ENCODE measurements at places on chromosomes 4 and X.
A peak's percentile ranks its signal among the peaks of the same experiment; 100 is the strongest.

- no peak for DNase-seq
Observed at GRCh38 chr4:68865188-68865638, 49.4 kb downstream of the UGT2B10 start.

- no peak for DNase-seq
Observed at GRCh38 chr4:170271723-170272122, 182.0 kb upstream of the AADAT start.

- no peak for DNase-seq
Observed at GRCh38 chr4:86141161-86141560, 218.7 kb downstream of the MAPK10 start.

- DNase-seq: no peak
Observed at GRCh38 chrX:107168257-107168656, 38.0 kb downstream of the NUP62CL start.

DNA sequence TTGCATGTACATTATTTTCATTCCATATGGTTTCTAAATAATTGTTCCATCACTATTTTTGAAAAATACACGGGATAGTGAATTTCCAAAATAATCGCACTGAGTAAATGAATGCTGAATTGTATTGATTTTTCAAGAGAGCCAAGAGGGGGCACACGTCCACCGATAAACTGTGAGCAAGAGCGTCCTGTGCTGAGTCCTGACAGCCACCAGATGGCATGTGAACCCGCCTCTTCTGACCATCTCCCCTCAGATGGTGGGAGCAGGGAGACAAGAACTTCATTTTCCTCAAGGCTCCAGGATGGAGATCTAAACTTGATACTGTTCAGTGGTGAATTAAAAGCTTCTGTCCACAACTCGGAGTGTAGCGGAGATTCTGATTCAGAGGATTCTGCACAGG is 30.6 kb upstream of the IL9R start:
- DNase-seq: no peak

DNA sequence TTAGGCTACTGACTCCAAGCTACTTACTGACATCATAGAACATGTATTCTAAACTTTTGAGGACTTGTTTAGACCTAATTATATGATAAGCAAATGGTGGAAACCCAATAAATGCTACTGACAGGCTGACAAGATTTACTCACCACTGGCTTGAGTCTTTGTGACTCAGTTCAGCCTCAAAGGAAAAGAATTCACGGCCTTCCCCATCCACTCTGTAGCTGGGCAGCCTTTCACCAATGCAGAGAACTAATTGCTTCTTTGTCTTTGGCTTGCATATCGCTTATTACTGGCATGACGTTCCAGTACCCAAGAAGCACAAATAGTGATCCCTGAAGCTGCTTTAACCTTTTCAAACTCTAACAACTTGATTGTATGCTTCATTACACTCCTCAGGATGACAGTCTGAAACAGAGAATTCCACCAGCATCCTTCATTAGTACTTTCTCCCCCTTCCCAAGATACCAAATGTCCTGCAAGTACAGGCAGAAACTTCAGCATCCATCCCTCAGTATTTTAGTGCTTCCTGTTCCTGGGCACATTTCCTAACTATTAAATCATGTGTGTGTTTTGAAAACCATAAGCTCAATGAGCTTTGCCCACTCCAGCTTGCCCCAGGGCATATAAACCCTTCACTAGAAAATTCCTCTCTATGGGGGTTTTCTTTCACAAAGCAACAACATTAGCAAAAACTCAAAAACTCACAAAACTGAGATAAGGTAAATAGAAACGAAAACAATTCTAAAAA is 298.1 kb upstream of the SLC7A11 start:
- no peak for DNase-seq

DNA sequence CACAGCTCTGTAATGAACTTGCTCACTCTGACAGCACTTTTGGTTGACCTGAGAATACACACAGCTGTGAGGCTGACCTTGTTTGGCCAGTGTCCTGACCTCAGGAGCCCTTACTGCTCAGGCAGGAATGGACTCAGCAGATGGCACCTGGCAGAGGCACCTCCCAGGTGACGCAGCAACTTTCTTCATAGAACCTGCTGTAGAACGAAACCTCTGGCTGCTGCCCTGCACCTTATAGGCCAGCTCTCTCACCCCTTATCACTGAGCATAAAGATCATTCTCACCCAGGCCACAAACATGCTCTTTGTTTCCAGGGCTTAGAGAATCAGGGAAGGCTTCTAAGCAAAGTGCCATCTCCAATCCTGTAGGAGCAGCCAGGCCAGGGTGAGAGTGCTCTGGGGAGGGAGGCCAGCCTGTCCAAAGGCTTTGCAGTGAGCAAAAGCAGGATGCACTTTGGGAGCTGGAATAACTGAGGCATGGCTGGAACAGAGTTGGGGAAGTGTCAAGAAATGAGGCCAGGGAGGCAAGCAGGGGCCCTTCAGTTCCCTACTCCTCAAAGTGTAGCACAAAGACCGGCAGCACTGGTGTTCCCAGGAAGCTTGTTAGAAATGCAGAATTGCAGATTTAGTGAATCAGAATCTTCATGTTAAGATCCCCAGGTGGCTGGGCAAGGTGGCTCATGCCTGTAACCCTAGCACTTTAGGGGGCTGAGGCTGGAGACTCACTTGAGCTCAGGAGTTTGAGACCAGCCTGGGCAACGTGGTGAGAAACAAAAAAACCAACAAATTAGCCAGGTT is 13.3 kb upstream of the CENPU start:
- DNase-seq: no peak

- DNase-seq: no peak
Observed at GRCh38 chr4:81287101-81287500, 72.1 kb upstream of the PRKG2 start.

GRCh38 chrX:8424912-8425311 is 39.7 kb upstream of the VCX3B start:
- DNase-seq: no peak

DNA sequence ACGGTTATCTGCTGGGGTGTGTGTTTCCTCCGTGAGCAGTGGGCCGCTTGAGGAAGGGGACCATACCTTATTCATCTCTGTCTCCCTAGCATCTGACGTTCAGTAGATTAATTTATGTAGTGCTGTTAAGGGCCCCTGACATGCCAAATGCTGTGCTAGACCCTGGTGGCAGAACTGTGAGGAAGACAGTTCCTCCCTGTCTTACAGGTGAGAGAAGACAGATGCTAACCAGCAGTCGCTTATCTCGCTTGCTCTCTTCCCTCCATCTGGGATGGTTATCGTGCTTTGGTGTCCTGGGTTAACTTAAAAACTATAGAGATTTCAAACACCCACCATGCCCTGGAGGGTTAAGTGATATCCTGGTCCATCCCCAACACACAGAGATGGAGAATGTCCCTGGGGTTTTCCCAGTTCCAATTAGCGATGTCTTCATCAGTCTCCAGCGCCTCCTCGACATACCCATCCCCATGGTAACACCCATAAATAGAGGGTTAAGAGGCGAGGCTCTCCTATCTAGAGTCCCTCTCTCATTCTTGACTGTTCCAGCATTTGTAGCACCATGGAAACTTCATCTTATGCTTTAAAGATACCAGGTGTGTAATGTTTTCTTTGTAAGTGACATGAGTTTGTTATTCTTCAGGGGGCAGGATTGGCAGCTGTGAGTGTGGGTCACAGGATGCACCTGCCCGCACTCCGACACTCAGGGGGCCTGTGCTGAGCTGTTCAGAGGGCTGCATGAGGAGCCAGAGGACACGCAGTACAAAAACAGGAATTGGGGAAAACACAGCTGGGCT is 135.2 kb downstream of the STK32B start:
- DNase-seq: peak; percentile 54

DNA sequence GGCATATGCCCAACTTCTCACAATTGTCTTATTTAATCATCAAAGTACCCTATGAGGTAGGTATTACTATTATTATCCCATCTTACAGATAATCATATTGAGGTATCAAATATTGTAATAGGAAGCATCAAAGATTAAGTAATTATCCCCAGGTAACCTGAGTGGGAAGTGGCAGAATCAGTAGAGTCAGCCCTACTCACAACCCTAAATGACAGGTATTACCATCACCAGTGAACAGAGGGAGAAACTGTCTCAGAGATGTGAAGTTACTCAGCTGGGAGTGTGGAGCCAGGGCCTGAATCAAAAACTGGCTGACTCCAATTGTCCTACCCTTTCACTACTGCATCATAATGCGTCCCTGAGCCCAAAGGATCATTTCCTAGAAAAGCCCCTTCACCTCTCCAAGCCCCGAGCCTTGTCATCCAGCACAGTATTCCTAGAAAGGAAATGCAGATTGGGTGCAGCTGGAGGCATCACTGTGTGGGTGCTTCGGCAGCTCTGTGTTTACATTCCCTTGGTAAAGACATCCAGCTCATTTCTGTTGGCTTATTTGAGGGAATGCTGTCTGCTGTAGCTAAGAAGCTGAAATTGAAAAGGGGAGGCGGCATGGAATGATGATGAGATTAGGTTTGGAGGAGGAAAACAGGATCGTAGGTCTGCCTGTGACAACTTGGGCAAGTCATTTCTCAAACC is 72.8 kb downstream of the DHX15 start:
- no peak for DNase-seq

GRCh38 chrX:90012395-90012794 is 90.7 kb downstream of the TGIF2LX start:
- DNase-seq: no peak

DNA sequence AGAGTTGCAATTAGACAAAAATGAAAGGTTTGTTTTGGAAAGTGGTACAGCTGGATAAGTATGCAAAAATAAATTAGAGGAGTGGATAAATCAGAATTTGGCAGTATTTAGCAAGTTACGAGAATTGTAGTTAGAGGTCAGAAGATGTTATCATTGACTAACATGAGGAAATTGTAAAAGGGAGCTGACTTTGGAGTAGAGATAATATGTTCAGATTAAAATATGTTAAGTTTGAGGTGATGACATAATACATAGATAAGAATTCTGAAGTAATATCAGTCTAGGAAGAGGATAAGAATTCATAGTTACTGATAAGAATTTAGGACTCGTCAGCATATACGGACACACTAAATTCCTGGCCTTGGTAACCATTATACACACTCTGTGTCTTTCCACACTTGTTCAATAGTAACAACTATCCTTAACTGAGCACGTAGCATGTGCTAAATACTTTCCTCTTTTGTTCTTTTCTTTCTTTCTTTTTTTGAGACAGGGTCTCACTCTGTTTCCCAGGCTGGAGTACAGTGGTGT is 4.1 kb upstream of the EPGN start:
- no peak for DNase-seq

DNA sequence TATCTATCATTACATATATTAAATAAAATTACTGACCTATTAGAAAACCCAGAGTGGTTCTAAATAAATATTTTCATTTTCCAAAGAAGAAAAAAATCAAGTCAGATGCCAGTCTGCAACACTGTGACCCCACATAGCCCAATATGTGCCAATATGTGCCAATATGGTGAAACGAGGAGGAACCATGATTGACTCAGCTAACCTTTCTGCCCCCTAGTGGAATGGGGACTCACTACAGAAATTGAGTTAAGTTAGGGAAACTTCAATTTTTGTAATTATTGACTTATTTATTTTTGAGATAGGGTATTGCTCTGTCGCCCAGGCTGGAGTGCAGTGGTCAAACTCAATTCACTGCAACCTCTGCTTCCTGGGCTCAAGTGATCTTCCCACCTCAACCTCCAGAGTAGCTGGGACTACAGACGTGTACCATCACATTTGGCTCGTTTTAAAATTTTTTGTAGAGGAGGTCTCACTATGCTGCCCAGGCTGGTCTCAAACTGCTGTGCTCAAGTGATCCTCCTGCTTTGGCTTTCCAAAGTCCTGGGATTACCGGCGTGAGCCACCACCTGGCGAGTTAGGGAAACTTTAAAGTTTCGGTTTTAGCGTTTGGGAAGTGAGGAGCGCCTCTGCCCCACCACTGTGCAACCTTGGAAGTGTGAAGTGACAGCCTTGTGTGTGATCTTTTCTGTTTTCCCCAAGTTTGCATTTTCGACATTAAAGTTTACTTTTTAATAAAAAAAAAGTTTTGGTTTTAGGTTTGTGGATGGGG is 116.8 kb upstream of the SHISA3 start:
- peak; percentile 36 for DNase-seq

- DNase-seq: no peak
Observed at GRCh38 chr4:150250293-150250997, 172.2 kb downstream of the DCLK2 start.

DNA sequence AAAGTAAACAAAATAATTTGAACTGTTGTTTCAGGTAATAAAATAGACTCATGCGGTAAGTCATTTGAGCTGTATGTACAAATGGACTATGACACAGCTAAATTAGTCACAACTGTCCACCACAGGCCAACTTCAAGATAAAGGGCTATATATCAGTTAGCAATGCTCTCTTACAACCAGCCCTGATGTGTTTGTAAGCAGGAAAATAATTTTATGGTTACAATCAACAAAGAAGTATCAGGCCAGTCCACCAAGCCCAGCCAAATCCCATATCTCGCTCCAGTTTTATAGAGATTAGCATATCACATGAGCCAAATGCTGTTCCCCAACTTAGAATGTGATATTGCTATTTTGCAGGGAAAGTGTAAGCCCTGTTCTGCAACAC is 511 bp upstream of the DUSP21 start:
- DNase-seq: no peak

GRCh38 chrX:47384502-47384901 is 14.1 kb downstream of the ZNF157 start:
- peak; percentile 57 for DNase-seq

- DNase-seq: no peak
Observed at GRCh38 chr4:162681212-162681611, 485.5 kb downstream of the NAF1 start.

DNA sequence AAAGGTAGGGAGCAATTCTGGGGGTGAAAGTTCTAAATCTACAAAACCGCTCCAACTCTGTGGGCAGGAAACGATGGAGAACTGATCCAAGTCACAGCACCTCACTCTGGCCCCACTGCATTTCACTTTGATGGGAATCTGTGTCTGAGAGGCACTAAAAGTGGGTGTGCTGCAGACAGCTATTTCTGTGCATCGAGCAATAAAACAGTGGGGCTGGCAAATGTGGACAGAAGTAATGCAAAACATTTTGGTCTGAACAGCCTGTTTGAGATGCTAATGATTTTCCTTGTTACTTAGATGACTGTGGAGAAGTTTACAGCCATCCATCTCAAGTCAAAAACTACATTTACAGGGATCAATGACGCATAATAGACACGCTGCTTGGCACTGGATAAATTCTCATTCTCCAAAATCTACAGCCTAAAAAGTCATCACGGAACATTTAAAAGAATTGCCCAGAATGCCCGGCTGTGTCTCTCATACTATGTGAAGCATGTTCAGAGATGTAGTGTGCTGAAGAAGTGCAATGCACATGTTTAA is 1671.6 kb upstream of the TENM3 start:
- no peak for DNase-seq

GRCh38 chr4:112189754-112190153 is 41.8 kb upstream of the AP1AR start:
- peak; percentile 44 for DNase-seq
